MM.1S (cell line): ENCODE measurements at places on chromosomes 4 and X.

- peak; percentile 55 for DNase-seq
Observed at GRCh38 chrX:10189317-10190268, 32.8 kb downstream of the CLCN4 start.

- peak; percentile 36 for DNase-seq
Observed at GRCh38 chr4:86036736-86037135, 323.1 kb downstream of the MAPK10 start.

DNA sequence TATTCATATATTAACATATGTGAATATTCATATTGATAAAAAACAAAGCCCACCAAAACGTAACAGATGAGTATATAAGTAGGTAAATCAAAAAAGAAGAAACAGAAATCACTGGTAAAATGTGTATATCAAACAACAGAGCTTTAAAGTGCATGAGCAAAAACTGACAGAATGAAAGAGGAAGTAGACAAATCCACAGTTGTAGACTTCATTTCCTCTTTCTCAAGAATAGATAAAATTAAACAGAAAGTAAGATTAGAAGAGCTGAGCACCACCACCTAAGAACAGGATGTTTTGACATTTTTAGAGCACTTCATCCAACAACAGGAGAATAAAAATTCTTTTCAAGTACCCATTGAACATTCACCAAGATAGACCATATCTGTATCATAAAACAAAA is 64.6 kb downstream of the CNKSR2 start:
- DNase-seq, result peak; percentile 44

- DNase-seq, result no peak
Observed at GRCh38 chrX:69083361-69083760, 81.9 kb downstream of the PJA1 start.

DNA sequence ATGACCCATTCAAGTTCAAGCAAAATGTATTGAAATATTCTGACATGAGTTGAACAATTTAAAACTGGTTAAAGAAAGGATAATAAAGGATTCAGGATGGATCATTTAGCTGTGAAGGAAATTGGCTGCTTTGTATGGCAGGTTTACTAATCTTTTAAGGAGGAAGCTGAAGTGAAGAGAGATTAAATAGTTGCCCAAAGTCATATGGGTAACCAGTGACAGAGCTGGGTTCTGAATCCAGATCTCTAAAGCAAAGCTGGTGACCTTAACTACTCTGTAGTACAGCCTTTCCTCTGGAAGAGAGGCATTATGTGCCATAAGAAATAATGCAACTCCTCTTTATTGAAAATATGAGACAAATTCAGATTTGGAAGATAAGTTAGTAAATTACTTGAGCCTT is 22.8 kb downstream of the FHIP1A start:
- no peak for DNase-seq

- no peak for DNase-seq
Observed at GRCh38 chr4:47672696-47673095, 165.2 kb downstream of the CORIN start.

GRCh38 chr4:150387981-150388380 is 194.0 kb upstream of the MAB21L2 start:
- DNase-seq, result no peak

GRCh38 chr4:185709802-185710486 is 102.0 kb downstream of the SORBS2 start:
- DNase-seq, result no peak

DNA sequence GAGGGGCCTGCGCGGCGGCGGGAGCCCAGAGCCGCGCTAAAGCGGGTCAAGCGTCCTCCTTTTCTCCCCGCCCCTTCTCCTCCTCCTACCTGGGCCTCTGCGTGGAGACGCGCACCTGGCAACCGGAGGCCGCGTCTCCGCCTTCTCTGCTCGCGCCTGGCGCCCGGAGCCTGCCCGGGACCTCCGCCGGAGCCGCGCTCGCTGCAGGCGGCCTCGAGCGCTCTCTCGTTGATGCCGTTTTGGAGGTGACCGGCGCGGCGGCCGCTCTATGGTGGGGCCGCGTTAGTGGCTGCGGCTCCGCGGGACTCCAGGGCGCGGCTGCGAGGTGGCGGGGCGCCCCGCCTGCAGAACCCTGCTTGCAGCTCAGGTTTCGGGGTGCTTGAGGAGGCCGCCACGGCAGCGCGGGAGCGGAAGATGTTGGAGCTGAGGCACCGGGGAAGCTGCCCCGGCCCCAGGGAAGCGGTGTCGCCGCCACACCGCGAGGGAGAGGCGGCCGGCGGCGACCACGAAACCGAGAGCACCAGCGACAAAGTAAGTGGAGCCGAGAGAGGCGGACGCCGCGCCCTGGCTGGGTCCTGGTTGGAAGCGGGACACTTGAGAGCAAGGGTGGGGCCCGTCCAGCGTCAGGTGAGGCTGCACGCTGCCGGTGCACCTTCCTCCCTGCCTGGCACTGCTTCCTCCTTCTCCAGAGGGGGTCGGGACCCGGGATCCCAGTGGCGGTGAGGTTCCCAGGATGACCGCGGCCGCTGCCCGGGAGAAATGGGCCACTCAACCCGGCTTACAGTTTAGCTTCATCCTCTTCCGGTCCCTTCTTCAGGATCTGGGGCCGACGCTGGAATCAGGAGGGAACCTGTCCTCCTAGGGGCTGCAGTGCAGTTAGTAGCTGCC is at the start of gene CDS1:
CDS1 (plus strand) TSS at position 140 of the 888 bp plus-strand sequence; CDS start at position 415, 275 bp downstream.
- DNase-seq, result no peak

GRCh38 chrX:75074475-75074874 is 81.6 kb downstream of the ABCB7 start:
- DNase-seq, result no peak

DNA sequence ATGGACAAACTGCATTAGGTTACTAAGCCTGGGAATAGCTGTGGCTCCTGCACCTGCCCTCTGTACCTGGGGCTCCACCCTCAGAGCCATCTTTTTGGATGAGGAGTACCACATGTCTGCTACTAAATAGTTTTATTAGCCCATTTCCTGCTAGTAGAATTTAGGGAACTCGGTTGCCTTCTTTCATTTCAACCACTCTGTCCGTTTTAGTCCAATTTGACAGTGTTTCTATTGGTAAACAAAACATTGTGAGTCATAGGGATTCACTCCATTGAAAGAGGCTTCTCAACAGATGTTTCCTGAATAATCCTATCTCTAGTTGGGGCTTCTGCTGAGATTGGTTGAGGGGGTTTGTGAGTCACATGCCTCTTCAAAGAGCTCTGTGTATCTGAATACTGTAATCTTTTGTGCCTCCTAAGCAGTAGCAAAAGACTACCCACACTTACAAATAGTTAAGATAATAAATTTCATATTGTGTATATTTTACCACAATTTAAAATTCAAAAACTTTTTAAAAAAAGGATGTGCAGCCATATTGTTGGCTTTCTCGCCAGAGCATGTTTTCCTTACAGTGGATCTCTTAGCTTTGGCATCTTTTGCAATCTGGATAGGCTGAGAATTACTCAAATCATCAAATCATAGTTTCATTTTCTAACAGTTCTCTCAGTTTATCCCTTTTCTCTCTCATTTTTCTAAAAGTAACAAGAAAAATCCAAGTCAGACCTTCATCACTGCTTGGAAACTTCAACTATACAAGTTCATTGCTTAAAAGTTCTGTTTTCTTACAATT is 9.9 kb downstream of the FAM200B start:
- DNase-seq, result no peak

- DNase-seq, result no peak
Observed at GRCh38 chr4:5974321-5974720, 43.9 kb downstream of the C4orf50 start.

DNA sequence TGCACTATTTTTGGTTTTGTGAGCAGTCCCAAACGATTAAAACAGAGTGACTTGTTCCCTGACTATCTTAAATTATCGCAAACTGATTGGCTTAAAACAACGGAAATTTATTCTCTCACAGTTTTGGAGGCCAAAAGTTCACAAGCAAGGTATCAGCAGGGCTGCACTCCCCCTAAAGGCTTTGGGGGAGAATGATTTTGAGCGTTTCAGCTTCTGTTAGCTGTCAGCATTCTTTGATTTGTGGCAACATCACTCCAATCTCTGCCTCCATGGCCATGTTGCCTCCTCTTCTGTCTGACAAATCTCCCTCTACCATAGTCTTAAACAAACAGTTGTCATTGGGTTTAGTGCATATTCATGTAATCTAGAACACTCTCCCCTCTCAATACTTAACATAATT is 459.6 kb upstream of the ATOH1 start:
- DNase-seq, result no peak

GRCh38 chrX:49237060-49237459 is 1.8 kb downstream of the CCDC22 start:
- no peak for DNase-seq
